ENCODE measurements at places on chromosomes 5 and 9.

DNA sequence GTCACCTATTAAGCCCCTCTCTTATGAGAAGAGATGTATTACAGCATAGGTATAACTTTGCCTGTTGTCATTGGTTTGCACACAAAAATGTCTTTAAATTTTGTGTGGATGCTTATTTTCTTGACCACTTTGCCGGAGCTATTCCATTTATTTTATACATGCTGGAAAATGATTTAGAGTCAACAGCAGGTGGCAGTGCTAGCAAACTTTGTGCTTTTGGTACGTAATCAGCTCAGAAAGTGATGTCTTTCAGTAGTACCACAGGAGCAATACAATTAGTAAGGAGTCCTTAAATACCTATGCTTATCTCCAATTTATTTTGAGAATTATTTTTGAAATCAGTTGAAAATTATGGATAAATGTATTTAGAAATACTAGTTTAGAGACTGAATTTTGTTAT, 19.8 kb upstream of the NUDT12 start:
- peak; percentile 69 for DNase-seq

DNA sequence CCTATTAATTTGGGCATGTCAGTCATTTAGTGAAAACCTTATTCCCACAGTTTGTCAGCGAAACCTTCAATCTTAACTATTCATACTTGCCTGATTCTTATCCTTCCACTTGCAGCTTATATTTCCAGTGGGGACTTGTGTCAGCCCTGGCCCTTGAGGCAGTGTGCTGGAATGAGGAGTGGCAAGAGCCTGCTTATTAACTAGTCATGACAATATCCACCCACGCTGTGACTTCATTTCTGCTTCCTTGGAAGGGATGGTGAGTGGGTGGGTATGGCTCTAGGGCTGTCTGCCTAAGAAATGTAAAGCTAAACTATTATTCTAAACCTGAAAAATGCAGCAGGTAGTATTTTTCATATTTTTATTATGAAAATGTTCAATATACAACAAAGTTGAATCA, 34.0 kb upstream of the LURAP1L start:
- no peak for DNase-seq

DNA sequence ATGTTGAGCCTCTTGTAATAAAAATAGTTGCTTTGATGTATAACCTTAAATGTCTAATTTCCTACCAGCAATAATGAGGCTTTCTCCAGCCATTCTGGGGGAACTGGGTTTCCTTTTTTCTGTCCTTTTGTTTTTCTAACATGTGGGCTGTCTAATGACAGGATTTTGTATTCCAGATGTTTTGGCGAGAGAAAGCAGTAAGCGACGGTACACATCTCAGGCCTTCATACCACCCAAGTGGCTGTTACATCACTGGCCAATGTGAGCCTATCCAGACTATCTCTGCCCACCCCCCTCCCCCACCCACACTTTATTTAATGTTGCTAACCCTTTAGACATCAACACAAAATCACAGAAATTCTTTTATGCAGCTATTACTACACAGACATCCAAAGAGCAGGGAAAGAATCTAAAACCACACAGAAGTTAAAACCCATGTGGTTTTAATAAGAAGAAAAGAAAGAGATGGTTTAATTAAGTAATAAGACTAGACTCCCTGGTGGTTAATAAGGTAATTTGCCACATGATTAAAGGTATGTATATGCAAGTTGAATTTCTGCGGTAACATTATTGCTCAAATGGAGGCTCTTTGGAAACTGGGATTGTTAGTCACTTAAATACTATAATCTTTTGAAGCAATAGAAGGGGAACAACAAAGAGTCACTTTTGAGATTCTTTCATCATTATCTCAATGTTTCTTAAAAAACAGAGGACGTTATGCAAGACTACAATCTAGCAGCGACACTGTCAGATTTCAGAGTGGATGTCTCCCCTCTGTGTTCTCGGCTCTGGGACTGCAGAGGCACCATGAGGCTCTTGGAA, 365.1 kb downstream of the ENC1 start:
- peak; percentile 31 for DNase-seq

- DNase-seq: no peak
Observed at GRCh38 chr5:90368454-90369246, 40.9 kb downstream of the CETN3 start.

DNA sequence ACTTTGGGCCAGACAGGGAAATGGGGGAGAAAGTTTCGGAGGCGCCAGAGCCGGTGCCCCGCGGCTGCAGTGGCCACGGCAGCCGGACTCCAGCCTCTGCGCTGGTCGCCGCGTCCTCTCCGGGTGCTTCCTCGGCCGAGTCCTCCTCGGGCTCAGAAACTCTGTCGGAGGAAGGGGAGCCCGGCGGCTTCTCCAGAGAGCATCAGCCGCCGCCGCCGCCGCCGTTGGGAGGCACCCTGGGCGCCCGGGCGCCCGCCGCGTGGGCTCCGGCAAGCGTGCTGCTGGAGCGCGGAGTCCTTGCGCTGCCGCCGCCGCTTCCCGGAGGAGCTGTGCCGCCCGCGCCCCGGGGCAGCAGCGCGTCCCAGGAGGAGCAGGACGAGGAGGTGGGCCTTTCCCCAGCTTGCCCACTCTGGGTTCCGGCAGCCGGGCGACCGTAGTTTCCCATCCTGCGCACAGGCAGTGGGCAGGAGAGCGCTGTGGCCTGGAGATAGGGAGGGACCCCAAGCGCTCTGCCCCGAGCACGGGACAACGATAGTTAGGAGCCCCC, 516 bp downstream of the MAST4 start:
- DNase-seq: peak; percentile 62
